Activated CD4-positive, CD25-positive, alpha-beta regulatory T cell treated with anti-CD3 and anti-CD28 coated beads, Interleukin-2, amount 50 U/mL, for 72 hours (primary cell): ENCODE measurements at places on chromosomes 2 and 18.

DNA sequence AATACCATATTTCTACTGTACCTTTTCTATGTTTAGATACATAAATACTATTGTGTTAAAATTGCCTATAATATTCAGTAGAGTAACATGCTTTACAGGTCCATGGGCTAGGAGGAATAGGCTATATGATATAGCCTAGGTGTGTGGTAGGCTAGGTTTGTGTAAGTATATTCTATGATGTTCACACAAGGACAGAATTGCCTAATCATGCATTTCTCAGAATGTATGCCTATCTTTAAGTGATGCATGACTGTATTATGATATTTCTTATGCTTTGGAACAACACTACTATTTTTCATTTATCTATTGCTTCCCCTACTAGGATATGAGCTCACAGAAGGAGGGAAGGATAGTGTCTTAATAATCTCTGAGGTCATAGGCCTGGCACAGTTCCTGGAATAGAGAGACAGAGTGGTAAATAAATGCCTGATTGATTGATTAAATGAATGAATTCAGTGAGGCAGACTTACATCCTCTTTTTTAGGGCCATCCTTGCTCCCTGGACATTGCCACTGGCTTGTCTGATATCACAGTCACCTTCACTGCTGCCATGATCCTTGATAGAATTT lies 121.0 kb downstream of the MYO3B start:
- DNase-seq: no peak

DNA sequence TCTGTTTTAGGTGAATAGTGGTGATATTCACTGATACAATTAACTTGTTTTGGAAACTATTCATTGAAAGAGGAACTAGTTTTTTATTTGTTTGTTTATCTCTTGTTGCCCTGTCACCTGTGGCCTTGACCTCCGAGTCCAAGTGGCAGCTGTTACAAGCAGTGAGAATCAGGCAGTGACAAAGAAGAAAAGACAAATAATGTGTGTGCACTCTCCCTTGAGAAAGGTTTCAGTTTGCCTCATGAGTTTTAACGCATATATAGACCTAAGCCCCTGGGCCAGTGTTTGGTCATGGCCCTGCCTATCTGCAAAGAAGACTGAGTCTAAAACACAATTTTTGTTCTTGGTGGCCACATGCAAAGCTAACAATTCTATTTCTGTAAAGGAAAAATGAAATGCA lies 15.3 kb downstream of the KYNU start:
- DNase-seq: no peak

DNA sequence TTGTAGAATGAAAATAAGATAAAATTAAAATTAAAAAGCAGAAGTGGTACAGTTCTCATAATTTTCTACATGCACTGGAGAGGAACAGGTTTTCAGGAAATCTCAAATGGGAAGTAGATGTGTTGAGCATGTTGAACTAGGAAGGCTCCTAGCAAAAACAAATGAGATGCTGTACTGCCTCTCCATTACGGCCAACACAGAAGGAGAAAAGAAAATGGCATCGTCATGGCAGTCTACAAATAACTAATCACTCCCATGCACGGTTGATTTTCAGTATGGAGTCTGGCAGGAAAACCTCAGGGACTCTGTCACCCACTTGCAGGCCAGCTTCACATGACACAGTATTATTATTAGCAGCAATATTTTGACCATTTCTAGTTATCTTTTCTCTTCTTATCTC lies 278.7 kb downstream of the NRXN1 start:
- no peak for DNase-seq

DNA sequence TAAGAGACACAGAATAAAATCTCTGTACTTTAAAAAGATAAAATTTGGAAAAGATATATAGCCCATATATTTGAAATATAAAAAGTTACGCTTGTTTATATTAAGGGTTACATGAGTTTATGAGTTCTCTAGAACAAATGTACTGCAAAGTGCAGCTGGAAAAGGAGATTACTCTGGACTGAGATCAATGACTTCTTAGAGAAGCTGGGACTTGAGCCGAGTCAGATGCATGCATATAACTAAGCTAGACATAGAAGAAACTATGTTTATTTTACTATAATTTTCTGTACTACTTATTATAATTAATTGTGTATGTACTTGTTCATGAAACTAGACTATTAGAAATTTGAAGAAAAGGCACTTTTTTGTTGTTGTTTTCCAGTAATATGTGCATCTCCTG lies 170.3 kb upstream of the NXPH2 start:
- no peak for DNase-seq

GRCh38 chr18:56351911-56352500 lies 286.4 kb downstream of the TXNL1 start:
- no peak for DNase-seq

GRCh38 chr2:113230531-113230930 lies 48.2 kb downstream of the PAX8 start:
- no peak for DNase-seq

GRCh38 chr2:53600815-53601214 lies 166.8 kb upstream of the CHAC2 start:
- DNase-seq: no peak

DNA sequence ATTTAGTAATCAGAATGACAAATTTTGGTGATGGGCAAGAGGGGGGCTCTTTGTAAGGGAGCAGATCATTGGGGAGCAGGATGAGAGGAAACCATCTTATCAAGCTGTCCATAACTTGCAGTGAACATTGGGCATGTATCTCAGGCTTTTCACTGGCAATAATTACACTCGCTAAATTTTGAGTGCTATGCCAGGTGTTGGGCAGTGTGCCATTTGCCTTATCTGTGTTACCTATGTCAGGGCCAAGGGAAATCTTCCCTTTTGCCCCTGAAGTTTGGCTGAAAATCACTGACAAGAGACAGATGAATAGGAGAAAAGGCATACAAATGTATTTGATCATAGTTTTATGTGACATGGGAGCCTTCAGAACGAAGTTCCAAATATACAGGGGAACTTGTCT lies 39.0 kb downstream of the NOSTRIN start:
- no peak for DNase-seq

GRCh38 chr2:150209746-150210145 lies 277.7 kb downstream of the RND3 start:
- DNase-seq: no peak

DNA sequence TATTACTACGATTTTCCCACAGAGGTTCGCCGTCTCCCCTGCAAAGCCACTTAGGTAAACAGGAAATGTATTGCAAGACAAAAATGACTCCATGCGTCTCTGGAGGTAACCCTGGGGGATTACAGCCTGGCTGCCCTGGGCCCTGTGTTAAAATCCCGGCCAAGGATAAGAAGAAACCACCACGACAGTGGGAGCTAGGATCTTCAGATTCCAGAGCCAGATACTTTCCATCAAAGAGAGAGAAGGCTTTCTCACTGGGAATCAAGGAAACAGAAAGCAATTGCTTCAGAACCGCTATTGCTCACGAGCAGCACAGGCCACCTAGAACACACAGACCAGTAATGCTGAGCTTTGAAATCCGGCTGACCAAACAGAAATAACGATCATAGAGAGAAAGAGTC lies 97.9 kb upstream of the ZNF516 start:
- DNase-seq: no peak

DNA sequence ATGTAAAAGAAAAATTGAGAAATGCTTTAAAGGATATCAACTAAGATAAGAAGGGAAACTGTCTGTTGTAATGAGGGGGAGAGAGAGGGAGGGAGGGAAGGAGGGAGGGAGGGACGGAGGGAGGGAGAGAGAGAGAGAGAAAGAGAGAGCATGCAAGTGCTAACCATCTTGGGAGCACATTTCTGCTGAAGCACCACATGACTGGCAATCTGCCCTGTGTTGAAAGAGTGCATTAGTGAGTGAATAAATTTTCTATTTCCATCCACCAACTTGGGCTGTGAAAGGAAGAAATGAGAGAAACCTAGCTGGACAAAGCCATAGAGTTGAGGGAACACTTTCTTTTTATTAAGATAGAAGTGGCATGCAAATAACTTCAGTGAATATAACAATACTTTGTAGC lies 110.7 kb downstream of the TMX3 start:
- no peak for DNase-seq

GRCh38 chr18:1965016-1965415 lies 606.3 kb downstream of the METTL4 start:
- DNase-seq: no peak

DNA sequence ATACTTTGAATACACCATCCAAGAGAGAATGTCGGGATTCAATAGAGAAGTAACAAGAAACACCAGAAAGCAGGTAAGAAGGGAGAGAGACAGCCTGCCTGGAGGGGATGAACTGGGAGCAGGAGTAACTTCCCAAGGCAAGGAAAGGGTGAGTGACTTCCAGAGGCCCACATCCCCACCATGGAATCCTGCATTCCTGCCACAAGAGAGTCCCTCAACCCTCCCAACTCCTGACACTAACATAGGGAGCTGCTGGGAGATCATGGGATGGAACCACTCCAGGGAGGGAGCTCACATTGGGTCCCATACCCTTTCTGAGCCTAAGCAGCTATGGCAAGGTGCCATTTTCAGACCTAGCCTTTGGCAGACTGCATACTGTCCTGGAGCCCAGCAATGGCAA lies 5.5 kb upstream of the TMEM163 start:
- no peak for DNase-seq

- DNase-seq: no peak
Observed at GRCh38 chr2:104668631-104669030, 185.3 kb upstream of the POU3F3 start.

GRCh38 chr18:74171910-74172606 lies 23.7 kb downstream of the TIMM21 start:
- DNase-seq: no peak

- DNase-seq: no peak
Observed at GRCh38 chr2:137952586-137953129, 11.6 kb upstream of the HNMT start.

DNA sequence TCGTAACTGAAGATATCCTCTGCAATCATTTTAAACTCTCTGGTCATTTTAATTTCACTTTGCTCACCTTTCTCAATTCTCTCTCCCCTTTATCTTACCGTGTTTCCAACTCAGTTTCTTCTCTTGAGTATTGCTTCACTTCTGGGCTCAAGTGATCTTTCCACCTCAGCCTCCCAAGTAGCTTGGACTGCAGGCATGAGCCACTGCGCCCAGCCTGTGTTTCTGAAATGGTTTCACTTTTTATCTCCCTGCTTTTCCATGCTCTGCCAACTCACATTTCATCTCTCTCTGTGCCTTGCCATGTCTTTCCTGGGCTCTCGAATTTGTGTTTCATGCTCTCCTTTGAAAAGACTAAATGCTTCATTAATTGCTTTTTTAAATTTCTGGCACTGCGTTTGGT lies 30.5 kb upstream of the TMEM131 start:
- DNase-seq: no peak

- DNase-seq: no peak
Observed at GRCh38 chr18:6917072-6917471, 187.6 kb downstream of the ARHGAP28 start.
